Daoy (cell line): ENCODE measurements at places on chromosomes 1 and 21.
A peak's percentile ranks its signal among the peaks of the same experiment; 100 is the strongest.

DNA sequence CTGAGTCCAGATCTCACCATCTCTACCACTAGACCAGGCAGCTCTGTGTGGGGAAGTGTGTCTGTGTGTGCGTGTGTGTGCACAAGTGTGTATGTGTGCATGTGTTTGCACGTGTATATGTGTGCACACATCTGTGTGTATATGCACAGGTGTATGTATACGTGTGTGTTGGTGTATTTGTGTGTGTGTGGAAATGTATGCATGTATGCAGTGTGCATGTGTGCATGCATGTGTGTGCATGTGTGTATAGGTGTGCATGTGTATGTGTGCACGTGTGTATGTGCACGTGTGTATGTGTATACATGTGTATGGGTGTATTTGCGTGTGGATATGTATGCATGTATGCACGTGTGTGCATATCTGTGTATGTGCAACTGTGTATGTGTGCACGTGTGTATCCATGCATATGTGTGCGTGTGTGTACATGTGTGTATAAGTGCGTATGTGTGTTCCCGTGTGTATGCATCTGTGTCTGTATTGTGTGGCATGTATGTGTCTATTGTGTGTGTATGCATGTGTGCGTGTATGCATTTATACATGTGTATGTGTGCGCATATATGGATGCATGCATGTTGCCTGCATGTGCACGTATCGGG lies 3.1 kb downstream of the PLEKHN1 start:
- no peak for DNase-seq

- DNase-seq: peak; percentile 90
These were observed 49.8 kb downstream of the ACOT7 start for GRCh38 chr1:6343506-6344405.

- no peak for DNase-seq
These were observed 63.7 kb downstream of the ZC3H11B start for GRCh38 chr1:219549215-219549614.

GRCh38 chr1:182295697-182296096 lies 95.9 kb downstream of the GLUL start:
- no peak for DNase-seq

- DNase-seq: no peak
These were observed 41.7 kb upstream of the GPR25 start for GRCh38 chr1:200831091-200831490.

DNA sequence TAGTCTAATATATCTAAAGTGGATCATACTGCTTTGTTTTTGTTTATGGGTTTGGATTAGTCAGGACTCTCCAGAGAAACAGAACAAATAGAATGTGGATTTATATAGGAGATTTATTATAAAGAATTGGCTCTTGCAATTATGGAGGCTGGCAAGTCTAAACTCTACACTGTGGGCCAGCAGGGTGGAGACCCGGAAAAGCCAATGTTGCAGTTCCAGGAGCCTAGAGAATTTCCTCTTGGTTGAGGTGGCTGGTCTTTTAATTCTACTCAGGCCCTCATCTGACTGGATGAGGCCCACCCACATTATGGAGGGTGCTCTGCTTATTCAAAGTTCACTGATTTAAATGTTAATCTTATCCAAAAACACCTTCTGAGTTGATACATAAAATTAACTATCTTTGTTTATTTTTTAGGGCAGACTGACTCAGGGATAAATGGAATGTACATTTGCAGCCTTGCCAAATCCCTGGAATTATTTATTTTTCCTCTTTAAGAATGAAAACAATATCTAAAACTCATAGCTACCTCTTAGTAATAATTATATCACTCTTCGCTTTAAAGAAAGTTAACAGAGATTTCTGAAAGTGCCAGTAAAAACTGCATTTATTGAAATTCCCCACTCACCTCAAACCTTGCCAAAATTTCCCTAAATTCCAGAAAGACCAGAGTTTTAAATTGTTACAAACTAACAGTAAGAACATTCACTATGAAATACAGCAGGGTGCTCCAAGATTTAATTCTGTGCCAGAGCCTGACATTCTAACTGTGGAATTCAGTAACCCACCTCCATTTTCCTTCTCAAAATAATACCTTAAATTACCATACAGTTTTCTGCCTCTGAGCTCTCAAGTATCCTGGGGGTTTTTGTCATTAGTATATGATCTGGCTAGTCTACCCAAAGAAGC lies 36.6 kb upstream of the SSX2IP start:
- no peak for DNase-seq

DNA sequence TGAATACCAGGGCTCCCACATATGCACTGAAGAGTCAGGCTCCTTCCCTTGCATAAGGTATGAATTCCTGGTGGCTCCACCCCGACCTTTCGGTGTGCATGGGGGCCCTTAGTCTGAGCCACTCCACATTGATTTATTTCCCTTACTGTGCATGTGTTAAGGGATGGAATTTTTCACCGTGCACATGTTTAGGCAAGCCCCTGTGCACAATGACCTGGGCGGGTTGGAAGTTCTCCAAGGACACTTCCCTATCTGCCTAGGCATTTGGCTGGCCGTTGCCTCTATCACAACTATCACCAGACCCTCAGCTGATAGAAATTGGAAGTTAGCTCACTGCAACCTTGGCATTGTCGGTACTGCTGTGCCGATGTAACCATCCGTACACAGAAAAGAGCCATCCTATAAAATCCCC lies 9.7 kb downstream of the S100A6 start:
- DNase-seq: no peak

- peak; percentile 84 for DNase-seq
These were observed at the start of gene SCCPDH for GRCh38 chr1:246724016-246724730. TSS of gene SCCPDH (plus strand) at chr1:246724409. CDS start at chr1:246724423, 14 bp downstream.

GRCh38 chr21:42455196-42455595 lies 40.8 kb downstream of the RSPH1 start:
- no peak for DNase-seq

DNA sequence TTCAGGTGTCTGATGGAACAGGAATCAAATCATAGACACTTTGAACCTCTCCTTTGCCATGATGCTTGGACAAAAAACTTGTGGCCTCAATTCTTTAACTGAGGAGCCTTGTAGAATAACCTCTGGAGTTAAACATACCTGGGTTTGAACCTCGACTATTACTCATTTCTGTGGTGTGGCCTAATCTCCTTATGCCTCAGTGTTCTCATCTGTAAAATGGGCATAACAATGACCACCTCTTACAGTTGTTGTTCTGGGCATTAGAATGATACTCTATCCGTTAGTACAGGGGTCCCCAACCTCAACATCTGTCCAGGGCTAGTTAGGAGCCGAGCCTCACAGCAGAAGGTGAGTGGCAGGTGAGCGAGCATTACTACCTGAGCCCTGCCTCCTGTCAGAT lies 137.2 kb downstream of the ROR1 start:
- no peak for DNase-seq
